ENCODE measurements at places on chromosomes 7 and 10.
A peak's percentile ranks its signal among the peaks of the same experiment; 100 is the strongest.

- no peaks in the 10 kb centered on the region for H3K36me3 ChIP-seq
- H3K4me1 ChIP-seq, result no peaks in the 10 kb centered on the region
- no peak overlapping the region for H3K27ac ChIP-seq
- DNase-seq, result no peak
- H3K27me3 ChIP-seq, result no peaks in the 10 kb centered on the region
These were observed 598.6 kb downstream of the PARD3 start for GRCh38 chr10:34216348-34216945.

DNA sequence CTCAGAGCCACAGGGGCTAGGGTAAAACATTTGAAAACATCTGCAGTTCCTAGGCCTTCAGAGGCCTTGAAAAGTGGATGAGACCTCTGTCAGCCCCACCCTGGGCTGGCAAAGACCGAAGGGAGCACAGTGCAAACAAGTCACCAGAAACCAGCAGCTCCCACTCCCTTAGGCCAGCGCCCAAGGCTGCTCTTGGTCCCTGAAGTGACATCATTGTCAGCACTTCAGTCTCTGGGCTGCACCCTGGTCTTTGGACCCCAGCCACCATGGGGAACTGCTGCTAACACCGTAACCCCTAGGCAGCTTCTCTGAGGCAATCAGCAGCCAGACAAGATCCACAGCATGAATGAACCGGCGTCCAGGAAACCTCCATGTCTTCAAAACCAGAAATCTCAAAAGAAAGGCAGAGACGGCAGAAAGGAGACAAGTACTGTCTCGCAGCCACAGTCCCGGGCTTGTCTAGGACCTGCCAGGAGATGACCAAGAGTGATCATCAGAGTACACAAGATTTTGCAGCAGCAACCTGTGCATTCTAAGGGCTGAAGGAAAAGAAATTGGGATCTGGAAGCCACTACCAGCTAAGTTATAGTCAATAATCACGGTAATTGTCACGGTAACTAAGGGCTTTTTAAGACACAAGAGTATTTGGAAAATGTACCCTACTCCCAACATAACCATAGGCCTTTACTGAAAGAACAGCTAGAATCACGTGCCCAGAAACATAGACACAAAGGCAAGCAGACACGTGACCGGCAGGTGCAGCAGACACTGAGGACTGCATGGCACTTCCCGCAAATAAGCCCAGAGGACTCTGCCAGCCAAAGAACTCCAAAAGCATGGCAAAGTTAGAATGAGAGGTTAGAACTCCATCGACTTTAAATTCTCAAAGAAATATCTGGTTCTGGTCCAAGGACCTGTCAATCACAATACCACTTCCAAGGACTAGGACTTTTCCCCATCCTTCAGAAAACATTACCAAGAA is 23.3 kb downstream of the CPXM2 start:
- DNase-seq, result no peak
- no peak overlapping the region for H3K27ac ChIP-seq
- no peak overlapping the region for H3K4me3 ChIP-seq
- no peaks in the 10 kb centered on the region for H3K27me3 ChIP-seq

DNA sequence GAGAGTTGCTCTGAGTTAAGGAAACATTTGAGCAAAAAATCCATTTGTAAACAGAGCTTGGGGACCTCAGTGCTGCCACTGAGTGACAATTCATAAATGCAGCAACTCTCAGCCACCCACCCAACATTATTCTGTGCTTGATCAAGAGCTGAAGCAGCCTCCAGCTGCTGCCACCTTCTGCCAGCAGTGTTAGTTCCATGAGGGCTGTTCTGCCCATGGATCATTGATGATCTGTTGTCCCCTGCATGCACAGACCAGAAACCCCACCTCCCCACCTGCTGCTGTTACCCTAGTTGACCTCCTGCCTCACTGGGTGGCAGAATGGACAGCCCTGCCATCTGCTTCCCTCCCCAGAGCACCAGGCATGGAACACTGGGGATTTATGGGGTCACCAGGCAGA is 305.4 kb downstream of the KCNMA1 start:
- H3K27ac ChIP-seq, result no peak overlapping the region
- H3K36me3 ChIP-seq, result no peaks in the 10 kb centered on the region
- no peaks in the 10 kb centered on the region for H3K4me1 ChIP-seq

GRCh38 chr10:77939561-77940001 is 13.0 kb upstream of the DLG5 start:
- H3K27ac ChIP-seq, result no peak overlapping the region
- no peak overlapping the region for H3K4me3 ChIP-seq
- H3K27me3 ChIP-seq, result no peaks in the 10 kb centered on the region

GRCh38 chr10:122454603-122455080 is at the start of gene ARMS2:
TSS of gene ARMS2 (plus strand) at chr10:122454653. CDS start at chr10:122454728, 75 bp downstream.
- H3K4me1 ChIP-seq, result no peaks in the 10 kb centered on the region
- no peaks in the 10 kb centered on the region for H3K36me3 ChIP-seq
- DNase-seq, result no peak

DNA sequence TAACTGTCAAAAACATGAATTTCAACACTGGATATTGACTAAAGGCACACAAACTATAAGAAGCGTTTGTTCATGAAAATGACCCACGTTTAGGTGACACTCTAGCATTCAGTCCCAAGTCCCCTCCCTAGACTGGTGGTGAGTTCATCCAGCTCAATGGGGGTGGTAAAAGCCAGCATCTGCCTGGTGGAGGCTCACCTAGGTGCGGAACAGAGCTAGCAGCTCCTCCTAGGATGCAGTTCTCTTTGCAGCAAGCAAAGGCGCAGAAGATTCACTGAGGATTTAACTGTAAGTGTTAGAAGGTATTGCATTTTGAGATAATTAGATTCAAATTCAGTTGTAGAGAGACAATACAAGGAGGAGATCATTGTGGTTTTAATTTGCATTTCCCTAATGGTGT is 87.6 kb downstream of the VSTM2A start:
- H3K36me3 ChIP-seq, result no peaks in the 10 kb centered on the region
- H3K27me3 ChIP-seq, result no peaks in the 10 kb centered on the region
- H3K4me3 ChIP-seq, result no peak overlapping the region
- no peak for DNase-seq
- no peak overlapping the region for H3K27ac ChIP-seq
- no peaks in the 10 kb centered on the region for H3K4me1 ChIP-seq

DNA sequence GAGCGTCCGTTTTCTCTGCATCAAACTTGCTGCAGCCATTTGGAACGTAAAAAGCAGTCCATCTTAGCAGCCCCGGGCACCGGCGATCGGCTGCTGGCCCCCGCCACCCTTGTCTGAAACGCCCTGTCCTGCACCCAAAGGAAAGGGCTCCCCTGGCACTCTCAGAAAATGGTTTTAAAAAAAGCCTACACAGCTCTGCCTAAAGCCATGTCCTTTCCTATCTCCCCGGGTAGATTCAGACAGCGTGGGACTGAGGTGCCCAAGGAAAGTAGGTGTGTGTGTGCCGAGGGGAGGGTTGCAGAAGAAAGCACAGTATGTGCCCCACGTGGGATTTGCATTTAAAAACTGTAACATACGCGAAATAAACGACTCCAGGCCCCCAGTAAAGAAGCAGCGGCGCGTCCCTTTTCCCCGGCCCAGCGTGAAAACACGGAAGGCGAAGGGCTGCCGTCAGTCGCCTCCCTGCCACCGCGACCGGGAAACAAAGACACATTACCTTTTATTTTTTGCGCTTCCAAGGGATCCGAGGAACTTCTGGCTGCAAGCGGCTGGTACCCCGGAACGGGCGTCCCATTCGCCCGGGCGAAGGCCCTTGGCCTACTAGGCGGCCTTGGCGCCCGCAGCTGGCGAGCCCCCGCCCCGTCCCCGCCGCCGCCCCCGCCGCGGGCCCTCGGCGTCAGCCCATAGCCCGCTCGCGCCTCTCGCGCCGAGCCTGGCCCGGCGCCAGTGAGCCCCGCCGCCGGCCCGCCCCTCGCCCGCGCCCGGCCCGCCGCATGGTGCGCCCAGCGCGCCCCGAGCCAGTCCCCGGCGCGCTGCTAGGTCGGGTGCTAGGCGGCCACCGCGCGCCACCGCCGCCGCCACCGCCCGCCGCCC is 304.6 kb downstream of the PRPF18 start:
- H3K36me3 ChIP-seq, result no peaks in the 10 kb centered on the region
- peak; percentile 37 for DNase-seq

- no peaks in the 10 kb centered on the region for H3K4me1 ChIP-seq
- DNase-seq, result no peak
- H3K27me3 ChIP-seq, result no peaks in the 10 kb centered on the region
These were observed 195.8 kb upstream of the MKLN1 start for GRCh38 chr7:131131746-131132431.

- DNase-seq, result no peak
- H3K27me3 ChIP-seq, result no peaks in the 10 kb centered on the region
- H3K4me1 ChIP-seq, result no peaks in the 10 kb centered on the region
- H3K36me3 ChIP-seq, result no peaks in the 10 kb centered on the region
- no peak overlapping the region for H3K4me3 ChIP-seq
- H3K27ac ChIP-seq, result no peak overlapping the region
These were observed 361.6 kb upstream of the FZD8 start for GRCh38 chr10:36003688-36004087.

DNA sequence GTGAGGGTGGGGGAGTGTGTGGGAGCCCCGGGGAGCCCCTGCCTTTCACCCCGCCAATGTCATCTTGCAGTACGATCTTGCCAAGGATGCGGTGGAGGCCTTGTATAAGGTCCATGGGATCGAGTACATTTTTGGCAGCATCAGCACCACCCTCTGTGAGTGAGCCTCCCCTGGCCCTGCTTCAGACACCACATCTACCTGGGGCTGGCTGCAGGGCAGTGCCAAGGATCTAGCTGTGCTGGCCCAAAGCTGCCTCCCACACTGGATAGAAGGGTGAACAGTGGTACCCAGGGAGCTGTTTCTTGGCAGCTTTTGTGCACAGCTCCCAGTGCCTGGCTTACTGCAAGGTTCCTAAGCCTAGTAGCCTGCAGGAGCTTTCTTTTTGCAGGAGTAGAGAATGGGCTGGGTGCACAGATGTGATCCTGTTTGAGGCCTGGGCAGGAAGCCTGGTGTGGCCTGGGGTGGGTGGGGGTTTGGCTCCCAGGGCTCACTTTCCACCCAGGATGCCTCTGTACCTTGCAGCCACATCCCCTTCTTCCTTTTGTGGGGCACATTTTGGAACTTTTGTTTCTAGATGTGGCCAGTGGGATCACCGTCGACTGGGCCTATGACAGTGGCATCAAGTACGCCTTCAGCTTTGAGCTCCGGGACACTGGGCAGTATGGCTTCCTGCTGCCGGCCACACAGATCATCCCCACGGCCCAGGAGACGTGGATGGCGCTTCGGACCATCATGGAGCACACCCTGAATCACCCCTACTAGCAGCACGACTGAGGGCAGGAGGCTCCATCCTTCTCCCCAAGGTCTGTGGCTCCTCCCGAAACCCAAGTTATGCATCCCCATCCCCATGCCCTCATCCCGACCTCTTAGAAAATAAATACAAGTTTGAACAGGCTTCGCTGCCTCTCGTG is 12.2 kb upstream of the CPA1 start:
- no peak overlapping the region for H3K27ac ChIP-seq
- no peaks in the 10 kb centered on the region for H3K36me3 ChIP-seq
- no peak for DNase-seq
- H3K4me1 ChIP-seq, result no peaks in the 10 kb centered on the region

- H3K4me3 ChIP-seq, result no peak overlapping the region
- no peaks in the 10 kb centered on the region for H3K27me3 ChIP-seq
- no peaks in the 10 kb centered on the region for H3K4me1 ChIP-seq
- DNase-seq, result no peak
- H3K36me3 ChIP-seq, result no peaks in the 10 kb centered on the region
These were observed 114.6 kb downstream of the PRKCQ start for GRCh38 chr10:6465437-6465836.

- no peak overlapping the region for H3K27ac ChIP-seq
- H3K36me3 ChIP-seq, result no peaks in the 10 kb centered on the region
- no peak for DNase-seq
- H3K4me3 ChIP-seq, result no peak overlapping the region
- H3K4me1 ChIP-seq, result peaks cover 9% of the 10 kb centered on the region
- H3K27me3 ChIP-seq, result no peaks in the 10 kb centered on the region
These were observed 89.5 kb downstream of the PRKCQ start for GRCh38 chr10:6490614-6491013.

- no peak overlapping the region for H3K4me3 ChIP-seq
- DNase-seq, result no peak
- H3K27me3 ChIP-seq, result peaks cover 10% of the 10 kb centered on the region
- H3K27ac ChIP-seq, result no peak overlapping the region
- H3K4me1 ChIP-seq, result peaks cover 2% of the 10 kb centered on the region
These were observed 3.3 kb upstream of the TCERG1L start for GRCh38 chr10:131314799-131315198.

GRCh38 chr10:51289519-51289918 is 215.2 kb downstream of the PRKG1 start:
- DNase-seq, result no peak
- no peaks in the 10 kb centered on the region for H3K36me3 ChIP-seq
- no peaks in the 10 kb centered on the region for H3K4me1 ChIP-seq
- H3K27ac ChIP-seq, result no peak overlapping the region
- H3K4me3 ChIP-seq, result no peak overlapping the region
- no peaks in the 10 kb centered on the region for H3K27me3 ChIP-seq

DNA sequence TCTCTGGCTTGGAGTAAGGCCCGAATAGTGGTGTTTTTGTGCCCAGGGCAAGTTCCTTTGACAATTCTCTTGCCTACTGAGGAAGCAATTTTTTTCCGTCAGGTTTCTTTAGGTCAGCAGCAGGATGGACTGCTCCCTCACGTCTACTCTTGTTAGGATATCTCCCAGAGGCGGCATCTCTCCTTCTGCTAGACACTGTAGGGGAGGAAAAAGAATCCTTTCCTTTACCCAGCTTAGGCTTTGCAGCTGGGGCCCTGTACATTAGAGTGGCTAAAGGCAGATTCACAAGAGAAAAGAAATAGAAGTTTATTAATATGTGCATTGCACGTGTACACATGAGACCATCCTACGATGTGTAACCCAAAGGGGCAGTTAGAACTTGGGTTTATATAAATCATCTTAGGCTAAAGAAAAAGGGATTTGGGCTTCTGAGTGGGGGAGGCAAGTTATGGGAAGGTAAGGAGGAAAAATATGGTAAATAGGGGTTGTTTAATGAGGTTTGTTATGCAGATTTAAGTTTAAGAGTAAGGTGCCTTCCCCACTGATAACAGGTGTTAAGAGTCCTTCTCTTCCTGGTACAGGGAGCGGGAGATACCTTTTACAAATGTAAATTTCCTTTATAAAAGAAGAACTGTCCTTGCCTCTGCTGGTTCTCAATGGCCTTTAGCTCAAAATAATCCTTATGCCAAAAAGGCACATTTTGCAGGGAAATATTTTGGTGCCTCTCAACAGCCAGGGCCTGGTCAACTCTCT is 156.4 kb downstream of the AOAH start:
- no peaks in the 10 kb centered on the region for H3K36me3 ChIP-seq
- H3K27ac ChIP-seq, result no peak overlapping the region
- no peaks in the 10 kb centered on the region for H3K4me1 ChIP-seq
- DNase-seq, result no peak

DNA sequence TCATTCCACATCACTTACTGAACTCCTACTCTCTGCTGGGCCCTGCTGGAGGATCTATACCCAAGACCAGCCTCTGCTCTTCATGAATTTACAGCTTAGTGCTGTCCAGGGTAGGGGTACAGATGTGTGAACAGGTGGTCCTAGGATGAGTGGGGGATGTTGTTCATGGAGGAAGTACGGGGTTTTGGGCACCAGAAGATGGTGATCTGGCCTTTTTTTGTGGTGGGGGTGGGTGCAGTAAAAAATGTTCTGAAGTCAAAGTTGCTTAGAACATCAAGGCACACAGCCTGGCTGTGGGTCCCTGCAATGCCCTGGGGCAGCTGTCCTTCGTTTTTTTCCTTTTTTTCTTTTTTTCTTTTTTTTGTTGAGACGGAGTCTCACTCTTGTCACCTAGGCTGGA is 34.2 kb upstream of the GNA12 start:
- H3K4me3 ChIP-seq, result no peak overlapping the region
- DNase-seq, result no peak
- no peaks in the 10 kb centered on the region for H3K27me3 ChIP-seq

- no peaks in the 10 kb centered on the region for H3K27me3 ChIP-seq
- no peaks in the 10 kb centered on the region for H3K4me1 ChIP-seq
- H3K36me3 ChIP-seq, result peaks cover 19% of the 10 kb centered on the region
- peak; percentile 33 for DNase-seq
- no peak overlapping the region for H3K27ac ChIP-seq
These were observed 25.6 kb downstream of the ANKMY2 start for GRCh38 chr7:16619979-16620408.
